ENCODE measurements at places on chromosomes 6 and 20.

GRCh38 chr6:167576050-167576741 is 250.5 kb upstream of the AFDN start:
- no peak for DNase-seq

DNA sequence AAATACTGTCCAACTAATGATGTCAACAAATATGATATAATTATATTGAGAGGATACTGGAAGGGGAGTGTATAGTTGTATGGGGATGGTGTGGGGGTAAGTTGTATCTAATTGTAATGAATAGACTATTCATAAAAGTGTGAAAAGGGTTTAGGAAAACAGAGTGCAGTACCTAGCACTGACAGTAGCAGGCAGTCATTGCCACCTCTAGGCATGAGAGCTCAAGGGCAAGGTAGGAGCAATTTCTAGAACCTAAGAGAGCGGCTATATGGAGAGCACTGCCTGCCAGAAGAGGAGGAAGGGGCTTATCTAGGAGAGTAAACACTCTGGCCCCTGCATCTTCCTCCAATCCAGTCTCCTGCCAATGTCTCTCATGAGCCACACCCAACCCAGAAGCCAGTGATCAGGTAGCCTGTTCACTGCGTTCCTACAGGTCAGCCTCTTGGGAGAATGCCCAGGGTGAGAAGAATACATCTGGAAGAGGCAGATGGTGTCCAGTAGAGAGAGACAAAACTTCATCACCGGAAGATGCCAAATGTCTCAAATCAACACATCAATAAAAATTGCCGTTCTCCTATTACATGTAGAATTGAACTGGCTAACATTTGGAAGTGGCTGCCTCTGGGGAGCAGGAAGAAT is 200.0 kb downstream of the LY86 start:
- no peak for DNase-seq

- DNase-seq, result no peak
Observed at GRCh38 chr6:14036911-14037310, 80.7 kb upstream of the CD83 start.

DNA sequence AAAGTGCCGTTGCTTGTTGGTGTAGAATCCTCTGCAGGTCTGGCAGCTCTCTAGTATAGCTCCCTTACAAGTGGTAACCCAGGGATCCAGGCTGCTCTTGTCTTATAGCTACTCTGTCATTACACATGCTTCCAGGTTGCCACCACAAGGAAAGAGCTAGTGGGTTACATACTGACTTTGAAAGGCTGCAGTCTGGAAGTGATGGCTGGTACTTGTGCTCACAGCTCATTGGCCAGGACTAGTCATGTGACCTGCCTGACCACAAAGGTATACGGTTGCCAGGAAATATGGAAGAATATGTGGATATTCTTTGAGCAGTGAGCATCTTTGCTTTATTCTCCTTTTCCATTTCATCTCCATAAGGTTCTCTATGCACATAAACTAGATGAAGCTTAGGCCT is 46.0 kb downstream of the RREB1 start:
- no peak for DNase-seq

DNA sequence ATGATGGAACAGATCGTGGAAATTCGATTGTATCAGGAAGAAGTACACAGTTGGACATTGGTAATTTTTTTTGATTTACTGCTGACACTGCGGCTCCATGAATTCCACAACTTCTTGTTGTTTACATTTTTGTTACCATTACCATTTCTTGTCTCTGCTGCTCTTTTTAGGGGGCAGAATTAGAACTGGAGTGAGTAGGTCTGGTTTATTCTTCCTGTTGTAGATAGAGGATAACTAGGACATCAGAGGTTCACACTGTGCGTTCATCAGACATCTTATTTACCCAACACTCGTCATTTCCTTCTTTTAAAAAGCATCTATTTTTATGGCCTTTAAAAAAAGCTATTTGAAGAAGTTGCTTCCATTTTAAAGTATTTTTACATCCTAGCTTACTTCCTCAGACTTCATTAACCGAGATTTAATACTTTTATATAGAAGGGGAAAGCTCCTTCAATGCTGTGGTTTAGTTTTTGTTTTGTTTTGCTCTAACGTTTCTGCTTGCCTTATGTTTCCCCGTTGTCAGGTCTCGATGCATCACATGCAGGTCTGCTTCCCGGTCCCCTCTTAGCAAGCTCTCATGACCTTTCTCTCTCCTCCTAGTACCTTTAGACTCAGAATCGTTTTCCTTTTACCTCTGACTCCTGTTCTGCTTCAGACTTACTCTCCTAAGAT is 139.1 kb downstream of the ARID1B start:
- DNase-seq, result no peak

DNA sequence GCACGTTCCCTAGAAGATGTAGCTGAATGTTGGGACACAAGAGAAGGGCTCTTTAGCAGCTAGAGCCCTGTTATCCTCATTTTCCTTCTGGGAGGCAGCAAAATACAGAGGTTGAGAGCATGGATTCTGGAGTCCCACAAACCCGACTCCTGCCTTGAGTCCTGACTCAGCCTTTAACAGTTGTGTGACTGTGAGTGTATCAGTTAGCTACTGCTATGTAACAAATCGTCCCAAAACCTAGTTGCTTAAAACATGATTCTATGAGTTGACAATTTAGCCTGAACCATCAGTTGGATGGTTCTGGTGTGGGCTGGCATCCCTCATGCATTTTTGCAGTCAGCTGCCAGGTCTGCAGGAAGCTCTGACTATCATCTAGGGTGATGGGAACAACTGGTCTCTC is 54.6 kb downstream of the RBM38 start:
- DNase-seq, result no peak

DNA sequence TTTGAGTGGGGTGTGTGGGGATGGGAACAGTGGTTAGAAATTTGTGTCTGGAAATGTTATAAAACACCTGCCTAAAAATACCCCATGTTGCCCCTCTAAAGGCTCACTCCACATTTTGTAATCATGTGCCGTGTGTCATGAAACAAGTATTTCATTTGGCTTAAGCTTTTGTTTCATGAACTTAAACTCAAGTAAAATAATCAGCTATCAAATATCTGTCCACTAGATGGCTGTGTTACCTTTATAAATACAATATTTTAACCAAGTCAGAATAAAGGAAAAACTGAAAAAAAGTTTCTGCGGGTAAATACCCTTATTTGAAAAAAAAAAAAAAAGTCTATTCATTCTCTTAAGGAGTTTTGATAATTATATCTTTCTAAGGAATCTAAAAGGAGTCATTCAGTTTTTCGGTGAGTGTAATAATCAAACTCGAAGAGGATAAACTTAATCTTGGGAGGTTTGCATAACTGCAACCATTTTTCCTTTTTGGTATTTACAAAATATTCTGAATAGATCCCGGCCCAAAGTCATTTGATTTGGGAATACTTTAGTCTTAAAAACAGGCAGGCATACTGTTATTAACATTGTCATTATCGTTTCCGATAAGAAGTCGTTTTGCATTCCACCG is 29.9 kb upstream of the MTRF1L start:
- DNase-seq, result no peak

- peak; percentile 84 for DNase-seq
Observed at GRCh38 chr6:146543940-146544615, 445 bp downstream of the RAB32 start.

DNA sequence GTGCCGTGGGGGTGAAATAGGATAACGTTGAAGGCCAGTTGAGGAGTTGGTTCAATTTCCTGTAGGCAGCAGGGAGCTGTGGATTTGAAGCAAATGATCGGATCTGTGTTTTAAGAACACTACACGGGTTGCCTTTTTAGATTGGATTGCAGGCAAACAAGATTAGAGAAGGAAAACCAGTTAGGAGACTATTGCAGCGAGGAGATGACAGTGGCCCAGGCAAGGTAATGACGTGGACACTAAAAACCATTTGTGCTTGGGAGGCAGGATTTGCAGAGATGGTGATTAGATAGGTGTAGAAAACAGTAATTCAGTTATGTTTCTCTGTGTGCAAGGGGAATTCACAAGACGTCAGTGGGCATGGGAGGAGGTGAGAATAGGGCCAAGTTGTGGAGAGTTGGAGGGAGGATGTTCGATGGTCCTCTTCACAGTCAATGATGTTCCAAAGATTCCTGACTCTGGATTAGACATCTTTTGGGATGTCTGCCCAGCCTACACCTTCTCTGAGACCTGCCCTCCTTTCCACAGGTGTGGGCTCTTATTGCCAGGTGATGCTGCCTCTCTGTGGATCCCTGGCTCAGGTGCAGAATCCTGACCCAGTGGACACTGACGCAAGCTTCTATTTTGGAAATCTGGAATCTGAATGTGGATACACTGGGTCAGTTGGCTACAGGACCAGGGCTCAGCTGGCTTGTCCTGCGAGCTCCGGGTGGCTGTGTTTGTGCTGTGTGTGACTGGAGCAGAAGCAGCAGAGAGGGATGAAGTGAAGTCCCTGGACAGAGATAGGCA is 54.2 kb downstream of the TFAP2C start:
- DNase-seq, result no peak

DNA sequence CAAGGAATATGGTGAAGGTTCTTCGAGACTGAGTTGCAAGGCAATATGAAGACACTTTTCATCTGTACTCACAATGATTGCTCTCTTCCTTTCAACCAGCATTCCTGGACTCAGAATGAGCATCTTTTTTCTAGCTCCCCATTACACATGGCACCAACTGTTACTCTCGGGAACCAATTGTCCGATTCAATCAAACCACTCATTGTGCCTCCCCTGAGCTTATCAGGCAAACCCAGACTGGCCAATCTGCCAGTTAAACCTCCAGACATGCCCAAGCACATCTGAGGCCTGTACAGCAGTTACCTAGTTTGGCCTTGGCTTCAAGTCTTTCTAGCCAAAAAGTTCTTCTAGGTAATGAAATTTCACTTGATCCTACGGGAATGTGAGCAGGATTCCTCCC is 164.1 kb downstream of the ID4 start:
- DNase-seq, result no peak

DNA sequence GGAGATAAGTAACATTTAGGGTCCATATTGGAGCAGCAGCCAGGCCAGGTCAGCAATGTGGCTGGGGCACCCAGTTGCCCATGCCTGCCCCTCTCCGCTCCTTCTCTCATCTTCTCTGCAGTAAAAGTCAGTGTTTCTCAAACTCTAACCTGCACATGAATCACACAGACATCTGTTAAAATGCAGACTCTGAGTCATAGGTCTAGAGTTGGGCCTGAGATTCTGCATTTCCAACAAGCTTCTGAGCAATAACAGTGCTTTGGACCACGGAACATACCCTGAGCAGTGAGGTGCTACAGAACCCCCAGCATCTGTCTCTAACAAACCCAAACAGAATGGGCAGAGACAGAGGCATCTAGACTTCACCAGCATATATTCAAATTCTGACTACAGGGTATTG is 10.1 kb downstream of the PHF10 start:
- DNase-seq, result no peak

- DNase-seq, result peak; percentile 66
Observed at GRCh38 chr20:38094373-38094891, 60.9 kb downstream of the RPRD1B start.

GRCh38 chr20:39829661-39830060 is 859.4 kb downstream of the MAFB start:
- DNase-seq, result no peak

GRCh38 chr6:130666786-130667185 is 160.4 kb upstream of the SMLR1 start:
- no peak for DNase-seq

GRCh38 chr6:111920578-111920977 is 47.3 kb upstream of the FYN start:
- no peak for DNase-seq

- no peak for DNase-seq
Observed at GRCh38 chr6:127348028-127348661, 4.7 kb upstream of the ECHDC1 start.

DNA sequence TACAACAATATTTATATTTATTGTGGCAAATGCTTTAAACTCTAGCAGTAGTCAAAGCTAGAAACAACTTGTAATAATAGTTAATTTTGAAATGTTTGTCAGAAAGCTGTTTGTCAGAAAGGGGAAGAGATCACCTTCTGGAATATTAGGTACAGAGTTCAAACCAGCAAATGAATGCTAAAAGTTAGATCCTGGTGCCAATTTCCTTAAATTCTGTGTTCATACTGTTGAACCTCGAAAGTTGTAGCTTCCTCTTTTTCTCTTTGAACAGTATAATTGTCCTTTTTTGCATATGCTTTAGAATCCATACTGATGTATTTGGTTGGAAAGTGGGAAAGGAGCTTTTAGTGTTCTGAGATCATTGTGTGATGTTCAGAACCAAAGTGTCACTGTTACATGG is 22.4 kb downstream of the ITCH start:
- no peak for DNase-seq

DNA sequence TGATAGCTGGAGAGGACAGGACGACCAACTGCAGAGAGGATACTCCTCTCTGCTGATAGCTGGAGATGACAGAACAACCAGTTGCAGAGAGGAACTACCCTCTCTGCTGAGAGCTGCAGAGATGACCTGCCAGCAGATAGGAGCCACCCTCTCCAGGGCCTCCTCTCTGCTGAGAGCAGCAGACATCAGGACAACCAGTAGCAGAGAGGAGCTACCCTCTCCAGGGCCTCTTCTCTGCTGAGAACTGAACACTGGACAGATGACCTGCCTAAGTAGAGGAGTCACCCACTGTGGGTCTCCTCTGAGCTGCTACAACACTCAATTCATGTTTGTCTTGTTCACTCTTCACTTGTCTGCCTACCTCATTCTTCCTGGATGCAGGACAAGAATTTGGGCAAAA is 27.3 kb upstream of the ZBTB24 start:
- no peak for DNase-seq
